ENCODE measurements at places on chromosomes 3 and 15.

DNA sequence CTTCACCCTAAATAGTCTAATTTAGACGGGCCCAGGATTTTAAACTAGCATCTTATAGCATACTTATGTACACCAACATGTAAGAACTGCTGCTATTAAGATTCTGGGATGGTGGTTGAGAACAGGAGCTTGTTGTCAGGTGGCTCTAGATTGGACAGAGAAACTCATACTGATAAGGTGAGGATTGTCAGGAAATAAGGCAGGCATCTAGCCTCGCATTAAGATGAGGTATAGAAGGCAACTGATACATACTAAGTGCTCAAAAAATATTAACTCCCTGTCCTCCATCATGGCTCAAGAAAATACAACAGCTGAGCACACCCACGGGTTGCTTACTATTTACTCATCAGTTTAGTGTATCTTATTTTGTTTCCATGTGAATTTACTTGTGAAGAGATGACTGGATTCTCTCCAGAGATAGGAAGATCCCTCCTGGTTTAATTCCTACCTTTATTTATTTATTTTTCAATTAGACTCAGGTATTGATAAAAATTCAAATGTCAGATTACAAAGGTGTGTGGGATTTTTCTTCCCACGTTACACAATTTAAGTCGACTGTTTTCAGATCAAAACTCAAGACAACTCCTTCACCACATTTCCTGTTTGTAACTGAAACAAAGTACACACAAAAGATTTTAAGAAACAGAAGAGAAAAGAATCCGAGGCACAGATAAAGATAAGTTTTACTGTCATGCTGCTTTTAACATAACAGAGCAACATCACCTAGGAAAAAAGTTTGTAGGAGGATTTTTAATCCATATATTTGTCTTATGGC lies at the start of gene TRAT1:
Gene TRAT1, plus strand, starts transcription at position 664 of the 775 bp plus-strand sequence. CDS start 142 bp downstream, outside the sequence.
- DNase-seq, result no peak

- DNase-seq, result no peak
Observed at GRCh38 chr15:94671858-94672532, 440.6 kb downstream of the MCTP2 start.

GRCh38 chr3:5122741-5123706 lies 932 bp downstream of the ARL8B start:
- DNase-seq, result peak; percentile 69

- no peak for DNase-seq
Observed at GRCh38 chr3:37940242-37940908, 50.2 kb upstream of the VILL start.

GRCh38 chr3:191123946-191124345 lies 75.1 kb upstream of the OSTN start:
- no peak for DNase-seq

- DNase-seq, result peak; percentile 88
Observed at GRCh38 chr3:15333099-15333955, 941 bp upstream of the SH3BP5 start.

- no peak for DNase-seq
Observed at GRCh38 chr3:115651087-115651486, 27.8 kb downstream of the GAP43 start.

DNA sequence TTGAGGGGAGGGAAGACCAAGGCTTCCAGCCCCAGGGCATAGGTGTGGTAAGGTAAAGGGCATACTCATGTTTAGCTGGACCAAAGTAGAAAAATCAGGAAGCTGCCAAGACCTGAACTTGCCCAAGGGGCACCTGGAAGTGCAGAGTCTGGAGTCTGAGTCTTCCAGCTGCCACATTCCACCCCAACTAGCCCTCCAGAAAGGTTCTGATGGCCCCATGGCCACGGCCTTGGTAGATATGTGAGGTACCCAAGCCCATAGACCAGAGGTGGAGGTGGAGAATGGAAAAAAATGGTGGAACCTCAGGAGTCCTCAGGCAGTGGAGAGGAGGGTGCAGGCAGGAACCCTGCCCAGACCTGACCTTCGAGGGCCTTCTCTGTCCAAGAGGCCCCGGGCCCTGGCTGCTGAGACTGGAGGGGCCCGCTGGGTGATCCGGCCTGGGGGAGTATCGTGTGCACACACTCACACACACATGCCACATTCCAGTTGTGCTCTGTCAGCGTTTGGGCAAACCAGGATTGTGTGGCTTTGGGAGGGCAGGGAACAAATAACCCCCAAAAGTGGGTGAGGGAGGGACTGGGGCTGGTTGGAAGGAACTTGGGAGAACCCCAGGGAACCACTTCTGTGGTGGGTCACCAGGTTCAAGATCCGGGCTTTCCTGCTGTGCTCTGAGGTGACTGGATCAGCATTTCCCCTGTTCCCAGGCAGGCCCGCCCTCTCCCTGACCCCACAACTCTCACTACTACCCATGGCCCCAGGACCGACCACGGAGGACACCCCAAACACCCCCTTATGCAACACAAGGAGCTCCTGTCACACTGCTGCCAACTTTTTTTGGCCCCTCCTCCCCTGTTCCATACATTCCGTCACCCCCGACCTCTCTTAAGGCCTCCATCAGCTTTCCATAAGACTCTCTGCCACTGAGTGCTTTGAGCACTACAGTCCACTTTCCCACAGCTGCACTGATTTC lies 11.6 kb downstream of the MYL3 start:
- DNase-seq, result peak; percentile 11

DNA sequence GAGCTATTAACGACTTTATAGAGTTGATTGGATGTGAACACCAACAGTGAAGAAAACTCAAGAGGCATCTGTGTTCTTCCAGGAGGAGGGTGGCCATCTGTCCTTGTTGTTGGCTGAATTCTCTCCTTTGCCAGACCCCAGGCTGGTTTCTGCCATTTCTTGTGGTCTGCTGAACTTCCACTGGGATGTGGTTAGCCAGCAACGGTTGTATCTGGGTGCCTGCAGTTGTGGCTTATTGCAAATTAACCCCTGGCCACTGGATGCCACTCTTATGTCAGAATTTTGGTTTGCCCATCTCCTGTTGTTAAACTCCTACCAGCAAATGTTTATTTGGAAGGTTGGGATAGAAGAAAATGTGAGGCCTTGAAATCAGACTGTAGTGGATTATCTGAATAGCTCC lies 163.6 kb upstream of the TBC1D5 start:
- DNase-seq, result no peak

- DNase-seq, result no peak
Observed at GRCh38 chr3:101300073-101300472, 20.3 kb downstream of the IMPG2 start.

DNA sequence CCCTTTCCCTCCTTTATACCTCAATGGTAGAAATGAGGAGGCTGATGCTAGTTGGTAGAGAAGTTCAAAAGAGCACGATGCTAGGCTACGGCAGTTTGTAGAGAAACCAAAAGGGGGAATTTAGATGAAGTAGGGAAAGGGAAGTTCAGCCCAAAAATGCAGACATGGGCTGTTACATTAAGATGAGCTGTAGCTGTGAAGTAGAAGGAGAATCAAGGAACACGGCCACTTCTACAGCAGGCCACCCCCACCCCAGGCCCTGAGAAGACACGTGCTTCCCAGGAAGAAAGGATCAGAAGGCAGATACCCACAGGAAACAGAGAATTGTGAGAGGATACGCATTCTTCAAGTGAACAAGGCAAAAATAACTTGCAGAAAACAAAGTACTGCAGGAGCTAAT lies 2.1 kb upstream of the PARP14 start:
- no peak for DNase-seq

DNA sequence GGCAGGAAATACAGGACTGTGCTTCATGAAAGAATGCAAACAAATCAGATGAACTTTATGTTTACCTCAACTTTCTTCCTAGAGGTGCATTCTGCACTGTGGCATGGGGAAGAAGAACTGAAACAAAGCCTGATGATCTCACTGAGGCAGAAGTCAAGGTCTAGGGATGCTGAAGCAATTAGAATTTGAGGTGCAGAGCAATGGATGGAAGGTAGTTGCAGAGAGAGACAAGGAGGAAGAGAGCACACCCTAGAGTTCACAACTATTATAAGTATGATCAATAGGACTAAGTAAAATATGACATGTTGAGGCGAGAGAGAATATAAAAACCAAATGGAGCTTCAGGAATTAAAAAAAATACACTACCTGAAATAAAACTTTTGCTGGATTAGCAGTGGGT lies 420.1 kb downstream of the EDEM1 start:
- no peak for DNase-seq

- DNase-seq, result no peak
Observed at GRCh38 chr3:154794814-154795445, 285.2 kb upstream of the MME start.

DNA sequence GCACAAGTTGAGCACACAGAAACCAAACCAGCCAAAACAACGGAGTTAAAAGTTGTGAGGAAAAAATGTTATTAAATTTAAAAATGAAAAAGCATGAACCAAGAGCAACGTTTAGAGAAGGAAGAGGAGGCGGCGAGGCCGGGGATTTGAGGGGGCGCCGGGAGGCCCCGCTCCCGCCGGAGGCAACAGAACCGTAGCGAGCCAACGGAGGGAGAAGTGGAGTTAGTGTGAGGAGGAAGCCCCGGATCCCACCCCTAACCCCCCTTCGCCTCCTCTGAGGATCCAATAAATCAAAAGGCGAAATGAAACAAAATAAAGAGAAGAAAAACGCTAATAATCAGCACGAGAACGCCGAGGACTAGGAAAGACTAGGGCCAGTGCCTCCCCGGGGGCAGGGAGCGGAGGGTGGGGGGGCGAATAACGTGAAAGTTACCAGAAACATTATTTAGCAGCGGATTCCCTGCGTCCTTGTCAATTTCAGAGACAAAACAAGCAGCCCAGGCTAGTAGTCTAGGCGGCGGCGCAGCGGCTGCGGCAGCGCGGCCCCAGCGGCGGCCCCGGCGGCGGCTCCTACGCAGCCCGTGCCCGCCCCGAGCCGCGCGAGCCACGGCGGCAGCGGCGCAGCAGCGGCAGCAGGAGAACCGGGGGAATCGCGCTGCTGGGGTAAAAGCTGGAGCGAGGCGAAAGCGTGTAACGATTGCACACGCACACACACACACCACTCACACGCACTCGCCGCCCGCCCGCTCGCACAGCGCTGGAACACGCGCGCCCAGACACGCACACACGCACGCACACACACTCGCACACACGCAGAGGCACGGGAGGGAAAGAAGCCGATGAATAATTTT lies 1.7 kb downstream of the MEIS2 start:
- no peak for DNase-seq

DNA sequence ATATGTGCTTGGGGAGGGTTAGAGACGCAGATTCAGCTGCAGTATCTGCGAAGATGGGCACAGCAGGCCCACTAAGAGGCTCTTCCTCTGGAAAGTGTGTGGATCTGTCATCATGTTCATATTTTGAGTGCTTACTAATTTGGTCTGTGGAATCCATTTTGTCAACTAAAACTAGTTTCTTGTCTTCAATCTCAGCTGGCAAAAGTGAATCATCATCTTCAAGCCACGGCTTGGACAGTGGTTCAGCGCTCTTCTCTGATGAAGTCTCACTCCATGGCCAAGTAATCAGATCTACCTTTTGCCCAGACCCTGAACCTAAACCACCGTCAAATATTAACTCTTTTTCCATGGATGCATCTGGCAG lies 76.2 kb downstream of the IMPG2 start:
- DNase-seq, result no peak

DNA sequence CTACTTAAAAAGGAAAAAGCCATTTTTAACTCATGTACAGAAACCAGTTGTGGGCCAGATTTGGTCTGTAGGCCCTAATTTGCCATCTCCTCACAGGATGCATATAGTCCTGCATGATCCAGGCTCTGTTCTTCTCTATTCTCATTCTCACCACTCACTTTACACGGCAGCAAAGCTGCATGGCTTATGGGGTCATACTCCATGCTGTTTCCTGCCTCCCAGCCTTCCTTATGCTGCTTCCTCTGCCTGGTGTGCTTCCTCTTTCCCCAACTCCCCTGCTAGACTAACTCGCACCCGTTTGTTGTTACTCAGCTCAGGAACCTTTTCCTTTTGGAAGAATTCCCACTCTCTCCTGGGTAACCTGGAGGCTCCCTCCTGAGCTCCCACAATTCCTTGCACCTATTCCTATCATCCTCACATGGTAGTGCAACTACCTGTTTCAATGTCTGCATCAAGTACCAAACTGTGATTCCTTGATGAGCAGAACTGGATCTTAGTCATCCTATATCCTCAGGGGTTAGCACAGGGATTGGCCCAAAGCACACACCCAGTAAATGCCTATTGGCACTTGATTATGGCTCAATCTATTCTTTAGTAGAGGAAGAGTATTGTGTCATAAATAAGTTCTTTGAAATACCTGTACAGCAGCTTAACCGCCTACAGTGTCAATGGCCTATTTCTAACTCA lies 172.1 kb upstream of the MITF start:
- no peak for DNase-seq

DNA sequence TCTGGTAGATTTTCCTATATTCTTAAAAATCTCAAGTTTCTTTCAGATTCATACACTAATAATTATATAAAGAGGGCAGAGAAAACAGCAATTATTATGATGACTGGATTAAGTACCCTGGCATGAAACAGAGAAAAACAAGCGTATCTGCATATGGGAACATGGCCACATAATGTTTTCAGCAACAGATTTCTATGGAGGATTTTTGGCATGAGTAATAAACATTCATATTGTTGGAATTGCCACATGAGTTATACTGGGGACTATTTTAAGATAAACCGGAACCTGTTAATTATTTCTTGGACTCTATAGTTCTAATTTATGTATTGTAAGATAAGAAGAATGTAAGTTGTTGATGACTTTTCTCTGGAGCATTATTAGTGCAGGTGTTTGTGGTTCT lies 112.7 kb downstream of the OXSM start:
- DNase-seq, result no peak

DNA sequence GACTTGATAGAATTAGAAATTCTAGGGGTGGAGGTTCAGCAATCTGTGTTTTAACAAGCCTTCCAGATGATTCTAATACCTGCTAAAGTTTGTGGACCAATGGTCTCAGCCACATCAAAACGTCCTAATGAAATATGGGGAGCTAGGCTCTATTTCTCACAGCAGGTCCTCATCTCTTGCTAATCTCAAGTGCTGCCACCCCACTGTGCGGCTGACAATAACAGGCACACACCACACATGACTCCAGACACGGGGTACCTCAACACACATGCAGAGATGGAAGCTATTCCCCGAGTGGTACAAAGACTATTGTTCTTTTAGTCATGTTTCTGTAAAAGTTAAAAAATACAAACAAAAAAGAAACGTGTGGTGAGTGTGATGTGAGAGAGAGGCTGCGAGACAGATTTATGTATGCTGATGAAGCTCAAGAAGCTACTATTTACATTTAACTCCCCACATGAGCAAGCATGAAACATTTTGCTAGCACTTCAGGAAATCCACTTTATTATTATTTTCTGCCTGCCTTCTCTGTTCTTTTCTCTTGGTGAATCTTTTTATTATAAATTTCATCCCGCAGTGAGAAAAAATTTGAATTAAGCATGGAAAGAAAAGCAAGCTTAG lies 405.6 kb downstream of the MAGI1 start:
- no peak for DNase-seq
